Activated T-helper 1 cell treated with Interleukin-2 at 50 U/mL for 16 hours (primary cell): ENCODE measurements at places on chromosomes 6 and 20.

DNA sequence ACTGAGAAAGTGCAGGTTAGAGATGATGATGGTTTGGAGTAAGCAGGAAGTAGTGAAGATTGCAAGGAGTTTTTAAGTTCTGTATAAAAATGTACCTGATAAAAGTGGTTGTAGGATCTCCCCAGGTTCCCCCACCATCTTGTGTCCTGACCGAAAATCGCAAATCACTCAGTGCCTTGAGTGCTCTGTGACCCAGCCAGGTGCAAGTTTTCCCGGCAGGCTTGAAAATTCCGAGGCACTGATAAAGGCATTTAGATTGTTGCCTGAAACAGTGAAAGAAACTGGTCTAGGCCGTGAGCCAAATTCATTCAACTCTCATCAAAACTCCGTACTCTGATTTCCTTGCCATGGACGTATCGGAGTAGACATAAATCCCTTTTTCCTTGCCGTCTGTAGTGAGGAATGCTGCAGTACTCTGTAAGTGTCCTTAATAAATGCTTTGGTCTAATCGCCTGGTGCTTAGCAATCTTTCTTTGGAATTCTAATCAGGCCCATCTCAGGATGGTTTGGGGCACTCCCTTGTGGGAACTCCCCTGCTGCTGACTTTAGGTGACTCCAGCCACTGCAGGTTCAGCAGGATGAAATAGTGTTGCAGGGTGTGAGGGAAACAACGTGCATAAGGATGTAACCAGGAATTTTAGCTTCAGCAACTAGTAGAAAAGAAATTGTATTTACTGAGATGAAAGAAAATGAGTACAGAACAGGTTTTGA lies 1199.8 kb upstream of the MAP3K7 start:
- no peak for DNase-seq

DNA sequence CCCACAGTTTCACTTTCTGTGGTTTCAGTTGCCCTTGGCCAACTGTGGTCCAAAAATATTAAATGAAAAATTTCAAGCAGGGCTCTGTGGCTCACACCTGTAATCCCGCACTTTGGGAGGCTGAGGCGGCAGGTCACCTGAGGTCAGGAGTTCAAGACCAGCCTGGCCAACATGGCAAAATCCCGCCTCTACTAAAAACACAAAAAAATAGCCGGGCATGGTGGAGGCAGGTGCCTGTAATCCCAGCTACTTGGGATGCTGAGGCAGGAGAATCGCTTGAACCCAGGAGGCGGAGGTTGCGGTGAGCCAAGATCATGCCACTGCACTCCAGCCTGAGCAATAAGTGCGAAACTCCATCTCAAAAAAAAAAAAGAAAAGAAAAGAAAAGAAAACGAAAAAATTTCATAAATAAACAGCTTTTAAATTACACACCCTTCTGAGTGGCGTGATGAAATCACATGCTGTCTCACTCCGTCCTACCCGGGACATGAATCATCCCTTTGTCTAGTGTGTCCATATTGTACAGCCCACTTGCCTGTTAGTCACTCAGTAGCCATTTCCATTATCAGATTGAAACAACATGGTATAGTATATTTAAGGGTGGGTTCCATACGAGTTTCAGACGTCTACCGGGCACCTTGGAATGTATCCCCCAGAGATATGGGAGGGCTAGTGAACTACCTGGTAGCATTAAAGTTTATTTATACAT lies 11.7 kb downstream of the PTPRK start:
- DNase-seq = no peak

DNA sequence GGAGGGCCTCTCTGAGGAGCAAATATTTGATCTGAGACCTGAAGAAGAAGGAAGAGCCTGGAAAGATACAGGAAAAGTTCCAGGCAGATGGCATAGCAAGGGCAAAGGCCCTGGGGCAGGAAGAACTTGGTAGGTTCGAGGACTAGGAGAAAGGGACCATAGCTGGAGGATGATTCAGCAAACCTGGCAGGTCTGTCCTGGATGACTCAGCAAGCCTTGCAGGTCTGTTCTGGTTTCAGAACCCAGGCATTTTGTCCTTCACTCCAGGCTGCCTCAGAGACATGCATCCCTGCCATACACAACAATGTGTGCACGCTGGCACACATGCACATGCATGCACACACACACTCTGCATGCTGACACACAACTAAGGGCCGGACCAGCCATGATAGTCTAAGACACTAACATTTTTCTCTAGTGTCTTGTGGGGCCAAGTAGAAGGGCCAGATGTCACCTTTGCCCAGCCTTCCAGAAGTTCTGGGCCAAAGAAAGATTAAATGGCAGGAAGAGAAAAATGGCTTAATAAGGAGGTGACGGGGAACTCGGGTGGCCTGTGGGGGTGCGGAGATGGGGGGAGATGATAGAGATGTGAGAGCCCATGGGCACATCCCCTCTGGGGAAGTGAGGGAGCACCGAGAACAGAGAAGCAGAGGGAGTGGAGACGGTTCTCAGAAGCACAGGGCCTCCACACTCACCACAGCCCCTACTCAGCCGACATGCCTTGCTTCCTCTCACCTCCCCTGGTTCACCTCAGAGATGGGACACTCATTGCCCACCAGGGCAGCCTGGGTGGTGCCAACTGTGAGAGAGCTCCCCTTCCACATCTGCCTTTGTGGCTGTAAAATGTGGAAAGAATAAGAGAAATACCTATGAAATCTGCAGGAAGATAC lies 15.4 kb upstream of the TRIB3 start:
- DNase-seq = no peak

DNA sequence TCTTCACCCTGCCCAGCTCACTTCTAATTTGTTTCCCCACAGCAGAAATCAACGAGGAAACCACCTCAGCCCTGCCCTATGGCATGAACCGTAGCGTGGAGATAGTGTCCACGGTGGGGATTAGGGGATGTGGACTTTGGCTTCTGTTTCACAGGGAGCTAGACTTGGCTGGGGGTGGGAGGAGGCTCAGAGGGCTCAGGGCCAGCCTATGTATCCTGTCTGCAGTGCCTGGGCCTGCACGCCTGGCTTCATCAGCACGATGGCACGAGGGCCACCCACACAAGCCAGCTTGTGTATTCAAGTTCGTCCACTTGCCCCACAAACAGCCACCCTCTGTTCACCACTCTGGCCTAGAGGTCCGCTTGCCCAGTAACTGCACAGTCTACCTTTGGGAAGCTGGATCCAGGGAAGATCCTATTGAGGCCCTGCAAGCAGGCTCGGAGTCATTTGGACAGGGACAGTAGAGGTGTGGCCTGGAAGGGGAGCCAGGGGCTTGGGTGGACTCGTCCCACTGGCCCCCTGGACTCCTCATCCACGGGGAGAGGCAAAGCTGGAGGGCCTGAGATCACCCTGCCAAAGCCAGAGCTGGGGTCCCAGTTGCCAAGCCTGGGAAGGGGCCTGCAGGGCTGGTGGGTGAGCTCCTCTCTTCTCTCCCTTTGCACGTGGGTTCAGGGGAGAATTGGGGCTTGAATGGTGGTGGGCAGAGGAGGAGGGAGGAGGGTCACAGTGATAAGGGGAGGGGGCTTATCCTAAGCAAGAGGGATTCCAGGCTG lies 38.0 kb upstream of the FAM83D start:
- DNase-seq = no peak

- no peak for DNase-seq
Observed at GRCh38 chr20:4795394-4795793, 73.7 kb downstream of the PRND start.

GRCh38 chr6:54217018-54217417 lies 91.2 kb upstream of the TINAG start:
- DNase-seq = no peak

- no peak for DNase-seq
Observed at GRCh38 chr6:145155411-145155810, 579.9 kb downstream of the EPM2A start.
